BE2C (cell line): ENCODE measurements at places on chromosomes 11 and 22.
A peak's percentile ranks its signal among the peaks of the same experiment; 100 is the strongest.

DNA sequence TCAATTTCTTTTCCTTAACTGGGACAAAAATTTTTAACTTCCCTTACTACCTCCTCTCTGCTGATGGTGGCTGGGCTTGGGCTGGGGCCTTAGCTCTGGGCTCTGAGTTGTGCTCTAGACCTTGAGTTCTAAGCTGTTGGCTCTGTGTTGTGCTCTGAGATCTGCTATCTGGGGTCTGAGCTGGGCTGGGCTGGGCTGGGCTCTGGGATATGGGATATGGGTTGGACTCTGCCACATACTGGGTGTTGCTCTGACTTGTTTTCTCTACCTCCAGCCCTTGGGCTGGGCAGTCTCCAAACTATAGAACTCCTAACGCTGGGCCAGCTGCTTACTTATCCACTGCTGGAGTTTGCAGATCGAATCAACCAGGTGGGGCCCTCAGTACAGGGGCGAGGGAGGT is 41.9 kb downstream of the DNHD1 start:
- DNase-seq: no peak

DNA sequence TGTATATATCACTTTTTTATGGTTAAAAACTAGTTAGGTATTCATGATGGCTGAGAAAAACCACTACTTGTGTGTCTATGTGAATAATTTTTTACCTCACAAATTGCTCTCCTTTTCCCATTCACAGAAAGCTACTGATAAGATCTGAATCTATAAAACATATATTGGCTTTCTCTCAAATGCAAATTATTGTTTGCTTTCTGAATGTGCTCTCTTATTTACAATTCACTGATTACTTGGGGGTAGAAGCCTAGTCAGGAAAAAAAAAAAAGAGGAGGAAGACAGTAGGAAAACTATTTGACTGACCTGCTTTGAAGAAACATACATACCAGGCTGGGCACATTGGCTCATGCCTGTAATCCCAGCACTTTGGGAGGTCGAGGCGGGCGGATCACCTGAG is 20.5 kb downstream of the PGM2L1 start:
- DNase-seq: no peak

DNA sequence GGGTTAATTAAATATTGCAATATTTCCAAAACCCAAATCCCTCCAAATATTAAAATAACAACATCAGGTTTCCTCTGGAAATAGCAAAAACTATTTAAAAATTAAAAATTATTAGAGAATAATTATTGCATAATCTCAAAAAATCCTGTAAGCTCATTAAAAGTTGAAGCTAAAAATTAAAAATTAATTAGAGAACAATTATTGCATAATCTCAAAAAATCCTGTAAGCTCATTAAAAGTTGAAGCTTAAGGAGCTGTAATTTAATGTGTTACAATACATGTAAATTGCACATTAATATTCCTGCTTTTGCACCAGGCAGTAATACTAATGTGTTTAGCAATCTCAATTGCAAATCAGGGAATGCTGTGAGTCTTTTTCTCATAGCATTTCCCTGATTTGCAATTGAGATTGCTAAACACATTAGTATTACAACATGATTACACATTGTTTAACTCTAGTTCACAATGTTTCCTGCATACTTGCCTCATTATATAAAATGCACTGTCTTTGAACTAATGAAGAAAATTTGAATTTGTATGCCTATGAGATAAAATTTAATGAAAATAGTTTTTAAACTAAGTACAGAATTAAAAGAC is 247.7 kb downstream of the GUCY1A2 start:
- no peak for DNase-seq

- DNase-seq: peak; percentile 87
Measured at GRCh38 chr11:119094816-119095065, 6.9 kb downstream of the DPAGT1 start.

DNA sequence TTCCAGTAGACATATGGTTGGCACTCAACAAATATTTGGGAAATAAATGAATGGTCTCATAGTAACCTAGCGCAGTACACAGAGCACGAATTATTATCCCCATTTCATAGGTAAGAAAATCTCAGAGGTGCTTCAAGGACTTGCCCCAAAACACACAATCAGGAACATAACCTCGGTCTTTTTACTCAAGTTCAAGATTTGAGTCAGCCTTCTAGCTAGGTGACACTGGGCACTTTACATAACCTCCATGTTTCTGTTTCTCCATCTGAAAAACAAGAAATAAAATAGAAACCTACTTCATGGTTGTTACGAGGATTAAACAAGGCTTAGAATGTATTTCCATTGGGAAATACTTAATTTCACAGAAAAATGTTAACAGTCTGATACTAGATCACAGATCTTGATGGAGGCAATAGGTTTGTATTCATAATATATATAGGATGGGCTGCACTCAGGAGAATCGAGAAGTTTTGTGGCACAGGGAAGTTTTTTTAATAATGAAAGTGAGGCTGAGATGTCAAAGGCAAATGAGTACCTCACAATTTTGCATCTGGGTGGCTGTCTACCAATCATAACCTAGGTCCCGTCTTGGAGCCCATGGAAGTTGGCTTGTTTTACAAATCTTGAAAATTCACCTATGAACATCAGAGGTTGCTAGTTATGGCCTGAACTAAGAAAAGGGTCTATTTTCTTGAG is 147.4 kb upstream of the ZC3H12C start:
- DNase-seq: no peak

DNA sequence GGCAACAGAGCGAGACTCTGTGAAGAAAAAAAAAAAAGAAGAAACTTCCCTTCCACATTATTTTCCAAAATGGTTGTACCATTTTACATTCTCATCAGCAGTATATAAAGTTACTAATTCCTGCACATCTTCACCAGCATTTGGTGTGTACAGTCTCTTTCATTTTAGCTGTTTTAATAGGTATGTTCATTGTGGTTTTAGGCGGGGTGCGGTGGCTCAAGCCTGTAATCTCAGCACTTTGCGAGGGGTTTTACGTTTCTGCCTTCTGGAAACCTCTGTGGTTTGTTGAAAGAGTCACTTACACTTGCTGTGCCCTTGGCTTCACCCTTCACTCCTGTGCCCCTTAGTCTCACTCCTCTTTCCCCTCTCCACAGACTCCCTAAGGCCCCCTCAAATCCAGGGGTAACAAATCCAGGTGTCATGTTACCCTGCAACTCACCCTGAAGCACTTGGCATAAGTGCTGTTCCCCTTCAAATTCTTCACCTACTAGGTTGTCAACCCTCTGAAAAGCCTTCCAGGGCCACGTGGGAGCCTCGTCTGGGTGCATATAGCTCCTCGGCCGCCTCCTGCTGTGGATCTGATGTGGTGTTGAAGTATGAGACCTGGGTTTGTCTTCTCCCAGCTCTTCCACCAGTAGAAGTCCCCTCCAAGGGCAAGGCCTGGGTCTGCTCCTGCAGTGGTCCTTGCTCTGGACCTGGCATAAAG is 20.8 kb downstream of the TOB2 start:
- DNase-seq: no peak
